Stimulated activated CD8-positive, alpha-beta memory T cell treated with anti-CD3 and anti-CD28 coated beads, Interleukin-4, amount 100 ng/mL, for 1 hour (primary cell): ENCODE measurements at places on chromosomes 13 and 19.

GRCh38 chr19:50520822-50521465, 7.2 kb upstream of the ASPDH start:
- no peak for DNase-seq

- DNase-seq, result no peak
Observed at GRCh38 chr13:92768602-92769001, 458.0 kb upstream of the GPC6 start.

DNA sequence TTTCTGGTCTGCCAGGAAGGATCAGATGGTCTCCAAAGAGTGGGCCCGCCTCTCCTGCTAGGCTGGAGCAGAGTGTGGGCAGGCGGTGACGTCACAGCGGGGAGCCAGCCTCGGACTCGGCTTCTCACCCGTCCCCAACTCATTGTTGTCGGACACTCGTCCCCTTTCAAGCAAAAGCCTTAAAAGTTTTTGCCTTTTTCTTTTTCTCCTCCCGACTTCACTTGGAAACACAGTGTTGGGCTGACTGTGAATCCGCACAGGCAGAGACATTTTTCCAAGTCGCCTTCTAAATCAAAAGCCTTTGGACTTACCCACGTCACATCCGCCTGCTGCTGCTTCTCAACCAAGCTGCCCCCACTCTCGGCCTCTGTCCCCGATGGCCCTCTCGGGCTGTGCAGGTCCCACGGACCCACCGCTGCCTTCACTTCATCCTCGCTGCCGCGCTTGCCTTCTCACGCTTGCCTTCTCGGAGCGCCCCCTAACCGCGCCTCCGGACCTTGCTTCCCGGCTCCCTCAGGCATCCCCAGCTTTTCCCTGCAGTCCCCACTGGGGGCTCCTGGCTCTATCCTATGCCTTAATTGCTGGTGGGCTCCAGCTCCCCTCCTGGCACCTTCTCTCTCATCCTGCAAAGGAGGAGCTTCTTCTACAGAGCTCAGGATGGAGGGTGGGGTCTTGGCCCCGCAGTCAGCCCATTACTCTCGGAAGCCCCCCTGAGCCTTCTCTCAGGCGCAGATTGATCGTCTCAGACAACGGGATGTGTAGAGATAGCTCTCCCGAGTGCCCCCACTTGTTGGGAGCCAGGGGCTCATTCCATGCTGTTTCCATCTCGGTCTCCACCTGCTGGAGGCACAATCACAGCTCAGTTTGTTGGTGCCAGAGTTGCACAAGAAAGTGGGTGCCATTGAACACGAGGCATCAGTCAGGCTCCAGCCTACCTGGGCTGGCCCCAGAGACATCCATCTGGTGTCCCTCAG, 3.9 kb upstream of the ZNF135 start:
- no peak for DNase-seq

DNA sequence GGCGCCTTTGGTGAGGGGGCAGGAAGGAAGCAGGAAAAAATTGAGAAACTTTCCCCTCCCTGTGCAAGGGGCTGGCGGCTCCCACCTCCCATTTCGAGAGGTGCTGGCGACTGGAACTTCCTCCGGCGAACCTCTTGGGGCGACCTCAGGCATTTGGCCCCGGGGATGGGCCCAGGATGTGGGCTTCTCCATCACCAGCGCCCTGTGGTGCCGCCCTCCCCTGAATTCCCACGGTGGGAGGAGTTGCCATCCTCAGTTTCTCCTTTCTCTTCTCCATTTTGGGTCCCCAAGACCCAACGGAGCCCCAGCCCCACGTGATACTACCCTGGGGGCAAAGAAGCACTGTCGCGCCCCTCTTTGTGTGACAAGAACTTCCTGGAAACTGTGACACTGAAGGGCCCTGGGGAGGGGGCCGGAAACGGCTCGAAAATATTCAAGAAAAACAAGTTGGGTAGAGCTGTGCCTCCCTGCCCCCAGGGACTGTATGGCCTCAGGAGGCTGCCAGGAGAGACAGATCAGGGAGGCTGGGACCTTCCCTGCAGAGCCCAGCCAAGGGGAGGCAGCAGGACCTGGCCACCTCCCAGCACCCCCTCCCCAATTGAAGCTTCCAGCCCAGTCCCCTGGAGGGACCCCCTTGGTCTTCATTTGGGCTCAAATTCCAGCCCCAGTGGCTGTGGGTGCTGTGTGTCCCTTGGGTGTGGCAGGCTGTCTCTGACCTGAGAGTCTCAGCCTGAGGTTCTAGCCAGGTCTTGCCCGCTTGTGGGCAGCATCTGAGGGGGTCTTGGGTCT, 16.2 kb upstream of the AP1M2 start:
- DNase-seq, result peak; percentile 71

DNA sequence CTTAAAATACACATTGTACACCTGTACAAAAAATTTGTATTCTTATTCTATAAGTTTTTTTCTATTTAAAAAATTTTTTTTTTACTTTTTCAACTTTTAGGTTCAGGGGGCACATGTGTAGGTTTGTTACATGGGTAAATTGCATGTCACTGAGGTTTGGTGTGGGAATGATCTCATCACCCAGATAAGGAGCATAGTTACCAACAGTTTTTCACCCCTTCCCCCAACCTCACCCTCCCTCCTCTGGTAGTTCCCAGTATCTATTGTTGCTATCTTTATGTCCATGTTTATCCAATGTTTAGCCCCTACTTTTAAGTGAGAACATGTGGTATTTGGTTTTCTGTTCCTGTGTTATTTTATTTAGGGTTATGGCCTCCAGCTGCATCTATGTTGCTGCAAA, 89.9 kb downstream of the CDK8 start:
- no peak for DNase-seq

DNA sequence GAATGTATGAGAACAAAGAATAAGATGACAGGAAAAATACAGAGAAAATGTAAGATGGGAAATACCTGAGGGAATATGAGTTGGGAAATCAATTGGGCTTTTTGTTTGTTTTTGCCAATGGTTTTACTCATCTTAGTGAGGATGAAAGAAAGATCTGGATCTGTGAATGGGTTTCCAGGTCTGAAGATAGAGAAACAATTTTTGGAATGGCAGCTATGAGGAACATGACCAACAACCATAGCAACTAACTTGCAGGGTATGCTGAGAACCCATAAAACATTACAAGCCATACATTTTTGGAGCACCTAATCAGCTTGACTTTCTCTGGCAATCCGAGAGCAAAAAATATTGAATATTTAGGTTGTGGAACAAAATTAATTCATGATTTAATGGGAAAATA, 290.0 kb downstream of the KCTD12 start:
- no peak for DNase-seq

GRCh38 chr19:18379803-18380747, 5.9 kb upstream of the GDF15 start:
- DNase-seq, result no peak

- DNase-seq, result no peak
Observed at GRCh38 chr19:19575411-19575810, 37.3 kb downstream of the CILP2 start.

DNA sequence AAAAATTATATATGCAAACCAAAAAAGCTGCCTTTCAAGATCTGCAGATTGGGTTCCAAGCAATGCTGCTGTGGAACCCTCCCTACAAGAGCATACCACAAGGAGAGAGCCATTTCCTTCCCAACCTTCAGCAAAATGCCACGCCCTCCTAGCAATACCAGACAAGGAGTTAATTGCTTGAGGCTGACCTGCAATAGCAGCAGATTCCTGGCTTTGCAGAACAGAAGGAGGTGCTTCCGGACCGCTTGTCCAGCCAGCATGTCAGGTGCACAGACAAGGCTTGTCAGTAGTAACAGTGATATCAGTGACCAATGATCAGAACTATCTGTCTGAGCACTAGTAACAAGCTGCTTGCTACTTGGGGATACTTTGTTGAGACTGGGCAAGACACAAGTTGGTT, 301.6 kb downstream of the FGF14 start:
- no peak for DNase-seq

DNA sequence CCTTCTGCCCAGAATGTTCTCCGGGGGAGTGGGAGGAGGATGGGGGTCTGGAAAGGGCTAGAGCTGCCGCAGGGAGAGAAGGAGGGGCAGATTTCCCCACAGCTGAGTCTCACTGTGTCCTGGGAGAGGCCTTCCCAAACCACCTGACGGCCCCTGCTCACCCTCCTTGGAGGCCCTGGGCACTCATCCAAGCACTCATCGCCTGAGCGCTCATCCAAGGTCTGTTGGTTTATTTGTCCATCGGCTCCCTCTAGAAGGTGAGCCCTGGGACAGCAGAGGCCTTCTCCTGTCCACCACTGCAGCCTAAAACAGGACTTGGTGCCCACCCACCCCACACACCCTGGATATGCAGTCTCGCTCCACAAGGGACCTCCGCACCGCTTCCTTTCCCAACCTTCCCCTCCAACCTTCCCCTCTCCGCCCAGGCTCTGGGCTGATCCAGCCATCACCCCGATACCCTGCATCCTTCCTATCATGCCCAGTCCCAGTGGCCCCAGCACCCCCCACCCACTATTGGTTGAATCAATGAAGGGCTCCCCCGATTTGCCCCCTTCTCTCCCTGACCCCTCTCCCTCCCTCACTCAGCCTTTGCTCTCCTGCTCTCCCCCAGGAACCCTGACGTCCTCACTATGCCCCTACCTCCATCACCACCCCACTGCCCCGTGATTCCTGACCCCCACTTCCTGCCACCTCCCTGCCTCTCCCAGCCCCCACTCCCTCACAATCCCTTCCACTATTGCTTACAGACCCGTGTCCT, 1.7 kb downstream of the UBXN6 start:
- DNase-seq, result no peak

DNA sequence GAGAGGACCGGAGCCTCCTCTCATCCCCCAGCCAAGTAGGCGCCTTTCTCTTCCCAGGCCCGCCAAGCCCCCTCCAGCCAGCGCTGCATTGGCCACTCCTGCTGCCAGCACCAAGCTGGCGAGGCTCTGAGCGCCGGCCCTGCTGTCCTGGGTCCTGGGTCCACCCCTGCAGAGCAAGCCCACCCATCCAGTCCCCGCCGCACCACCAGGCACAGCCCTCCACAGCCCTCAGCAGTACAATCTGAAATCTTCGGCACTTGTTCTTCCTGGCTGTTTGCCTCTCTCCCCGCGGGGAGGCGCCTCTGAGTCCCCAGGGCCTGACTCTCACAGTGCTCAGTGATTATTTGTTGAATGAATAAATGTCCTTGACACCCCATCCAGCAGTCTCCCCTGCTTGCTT, 236.4 kb upstream of the SGCG start:
- DNase-seq, result no peak

GRCh38 chr13:73303851-73304250, 245.0 kb downstream of the KLF5 start:
- DNase-seq, result no peak

DNA sequence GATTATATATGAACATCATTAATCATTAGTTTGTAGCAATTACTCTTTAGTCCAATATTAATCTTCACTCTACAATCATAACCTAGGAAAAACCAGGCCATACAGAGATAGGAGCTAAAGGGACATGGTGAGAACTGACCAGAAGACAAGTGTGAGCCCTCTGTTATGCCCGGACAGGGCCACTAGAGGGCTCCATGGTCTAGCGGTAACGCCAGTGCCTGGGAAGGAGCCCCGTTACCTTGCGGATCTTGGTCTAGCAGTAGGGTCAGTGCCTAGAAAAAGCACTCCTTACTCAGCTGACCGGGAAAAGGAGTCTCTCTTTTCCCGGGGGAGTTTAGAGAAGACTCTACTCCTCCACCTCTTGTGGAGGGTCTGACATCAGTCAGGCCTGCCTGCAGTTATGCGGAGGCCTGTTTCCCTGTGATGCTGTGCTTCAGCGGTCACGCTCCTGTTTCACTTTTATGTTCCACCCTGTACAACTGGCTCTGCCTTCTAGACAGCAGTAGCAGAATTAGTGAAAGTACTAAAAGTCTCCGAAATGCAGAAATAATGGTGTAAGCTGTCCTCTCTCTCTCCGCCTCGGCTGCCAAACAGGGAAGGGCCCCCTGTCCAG, 13.8 kb downstream of the OR7D4 start:
- DNase-seq, result peak; percentile 21
